ENCODE measurements at places on chromosomes 3 and 15.

GRCh38 chr3:58384381-58385090, 49.1 kb downstream of the PDHB start:
- DNase-seq: no peak

GRCh38 chr3:66692766-66693150, 191.9 kb upstream of the LRIG1 start:
- no peak for DNase-seq

GRCh38 chr15:84981711-84982300, at the start of gene PDE8A:
PDE8A (plus strand) TSS chr15:84981856; CDS start chr15:84982163, 307 bp downstream.
- DNase-seq: peak; percentile 43

- no peak for DNase-seq
Observed at GRCh38 chr15:51697163-51697562, 15.9 kb downstream of the SCG3 start.

- no peak for DNase-seq
Observed at GRCh38 chr3:17745301-17745700, 2.9 kb upstream of the TBC1D5 start.

DNA sequence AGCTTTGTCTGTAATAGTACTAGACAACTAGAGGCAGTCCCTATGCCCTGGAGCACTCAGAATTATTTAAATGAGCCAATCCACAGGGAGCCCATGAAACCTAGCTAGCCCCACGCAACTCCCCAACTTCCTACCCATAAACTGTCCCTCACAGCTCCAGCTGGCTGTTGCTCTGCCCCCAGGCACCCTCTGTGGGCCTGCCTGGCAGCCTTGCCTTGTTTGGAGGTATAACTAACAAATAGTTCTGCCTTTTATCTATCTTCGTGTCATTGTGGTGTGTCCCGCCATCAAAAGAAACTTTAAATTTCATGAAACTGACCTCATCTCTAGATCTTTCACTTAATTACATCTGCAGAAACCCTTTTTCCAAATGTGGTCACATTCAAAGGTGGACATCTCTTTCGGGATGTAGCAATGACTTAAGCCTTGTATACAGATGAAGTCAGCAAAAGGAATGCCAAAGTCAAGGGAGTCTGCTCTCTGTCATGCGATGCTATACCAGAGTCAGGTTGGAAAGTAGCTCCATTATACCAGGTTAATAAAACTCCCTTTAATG, 1.8 kb upstream of the RTP3 start:
- no peak for DNase-seq

DNA sequence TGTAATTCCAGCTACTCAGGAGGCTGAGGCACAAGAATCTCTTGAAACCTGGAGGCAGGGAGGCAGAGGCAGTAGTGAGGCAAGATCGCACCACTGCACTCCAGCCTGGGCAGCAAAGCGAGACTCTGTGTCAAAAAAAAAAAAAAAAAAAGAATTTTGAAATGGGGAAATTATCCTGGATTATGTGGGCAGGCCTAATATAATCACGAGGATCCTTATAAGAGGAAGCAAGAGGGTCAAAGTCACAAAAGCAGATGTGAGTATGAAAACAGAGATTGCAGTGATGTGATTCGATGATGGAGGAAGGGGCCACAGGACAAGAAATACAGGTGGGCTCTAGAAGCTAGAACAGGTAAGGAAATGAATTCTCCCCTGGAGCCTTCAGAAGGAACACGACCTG, 159.6 kb downstream of the LEKR1 start:
- DNase-seq: no peak
